ENCODE measurements at places on chromosomes 5 and 9.

DNA sequence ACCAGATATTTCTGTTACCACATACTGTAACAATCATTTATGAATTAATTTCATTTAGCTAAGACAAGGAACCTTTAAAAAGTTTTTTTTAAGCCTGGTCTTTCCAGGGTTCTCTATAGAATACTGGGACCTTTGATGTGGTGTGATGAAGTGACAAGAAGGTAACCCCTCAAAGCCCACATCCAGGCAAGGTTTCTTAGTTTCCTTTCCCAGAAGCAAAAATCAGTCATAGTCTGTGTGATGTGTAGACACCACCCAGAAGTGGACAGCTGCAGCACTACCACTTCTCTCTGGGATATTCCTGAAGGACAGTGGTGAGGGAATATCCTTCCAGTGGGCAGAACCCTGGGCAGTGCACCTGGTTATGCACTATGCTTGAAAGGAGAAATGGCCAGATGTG lies 115.6 kb downstream of the TTC39B start:
- DNase-seq, result no peak

GRCh38 chr9:110198357-110198756 lies 9.6 kb downstream of the C9orf152 start:
- no peak for DNase-seq

DNA sequence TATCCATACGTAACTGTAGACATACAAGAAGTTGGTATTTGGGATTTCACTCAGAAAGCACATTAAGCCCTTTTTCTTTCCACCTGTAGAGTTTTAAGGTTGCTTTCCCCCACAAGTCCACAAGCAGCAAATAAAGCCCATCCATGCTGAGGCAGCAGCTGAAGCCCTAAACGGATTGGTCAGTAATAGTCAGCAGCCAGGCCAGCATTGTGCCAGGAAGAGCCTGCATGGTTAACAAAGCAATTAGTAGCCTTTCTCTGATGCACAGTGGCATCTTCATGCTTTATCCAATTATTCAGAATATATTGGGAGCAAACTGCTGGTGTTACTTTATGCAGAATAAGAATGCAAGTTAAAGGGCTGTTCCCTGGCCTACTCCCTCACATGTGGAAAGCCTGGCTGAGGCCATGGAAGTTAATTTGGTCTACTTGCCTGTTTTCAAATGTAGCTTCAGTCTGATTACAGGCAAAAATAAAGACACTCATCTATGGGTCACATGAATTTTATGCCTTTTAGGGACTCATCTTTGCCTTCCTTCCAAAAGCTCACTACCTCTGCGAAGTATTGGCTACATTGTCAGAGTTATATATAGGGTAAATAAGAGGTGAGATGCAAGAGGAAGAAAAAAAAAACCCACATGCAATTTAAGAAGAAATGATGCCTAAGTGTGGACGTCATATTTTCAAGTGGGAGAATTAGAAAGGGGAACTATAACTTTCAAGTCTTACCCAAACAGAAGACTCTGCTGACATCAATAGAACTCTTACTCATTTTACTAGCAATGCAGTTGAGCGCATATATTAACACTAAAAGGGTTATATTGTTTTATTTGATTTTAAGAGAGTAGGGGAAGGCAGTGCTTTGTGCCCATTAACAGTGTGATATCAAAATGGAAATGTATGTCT lies 15.9 kb downstream of the EBF1 start:
- DNase-seq, result no peak

- no peak for DNase-seq
These were observed 401.2 kb downstream of the KIAA0825 start for GRCh38 chr5:94217216-94217615.

GRCh38 chr5:128082551-128083032 lies 974 bp upstream of the SLC12A2 start:
- no peak for DNase-seq

DNA sequence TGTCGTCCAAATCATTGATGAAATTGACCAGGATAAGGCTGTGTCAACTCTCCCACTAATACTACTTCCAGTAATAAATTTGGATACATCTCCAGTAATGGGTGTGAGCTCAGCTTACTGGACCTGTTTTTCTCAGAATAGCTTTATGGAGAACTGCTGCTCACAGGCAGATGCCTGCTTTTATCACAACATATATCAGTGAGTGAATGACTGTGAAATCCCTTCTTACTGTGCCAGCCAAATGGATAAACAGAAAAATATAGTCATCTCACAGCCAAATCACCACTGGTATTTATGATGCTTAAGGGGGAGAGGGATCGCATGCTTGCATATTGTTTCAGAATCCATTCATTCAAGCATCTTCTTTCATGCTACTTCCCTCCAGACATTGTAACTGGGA lies 148.4 kb upstream of the PAPPA start:
- DNase-seq, result no peak

- no peak for DNase-seq
These were observed 91.1 kb upstream of the DMRT1 start for GRCh38 chr9:750249-750967.

DNA sequence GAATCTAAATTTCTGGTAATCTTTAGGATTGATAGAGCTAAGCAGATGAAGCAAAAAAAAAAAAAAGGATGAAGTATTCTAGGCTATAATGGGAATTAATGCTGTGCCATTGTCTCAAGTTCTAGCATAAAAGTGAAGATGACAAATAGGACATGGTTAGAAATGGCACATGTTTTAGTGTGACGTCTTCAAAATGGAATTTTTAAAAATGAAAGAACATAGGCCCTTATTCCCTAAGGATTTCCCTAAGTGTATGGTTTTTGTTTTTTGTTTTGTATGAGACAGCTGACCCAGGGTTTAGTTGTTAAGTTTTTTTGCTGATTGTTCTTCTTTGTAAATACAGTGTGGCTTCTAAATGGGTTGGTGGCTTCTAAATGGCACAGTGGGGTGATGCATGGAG lies 7.1 kb downstream of the TLE4 start:
- DNase-seq, result peak; percentile 64
